Neural crest cell (in vitro differentiated cells): ENCODE measurements at places on chromosomes 4 and X. TPM values are rescaled to one million over a fixed set of nuclear protein-coding genes. Genes with fewer than 3 reads are reported as not detected.

The KLB gene
- not detected in 2 replicates for total RNA-seq

The GPRASP2 gene
- 20.3 and 20.9 TPM in 2 replicates for total RNA-seq

The CT47A1 gene
- not detected in 2 replicates for total RNA-seq

The COX7B gene
- 219 and 220 TPM in 2 replicates for total RNA-seq

The NOX1 gene
- total RNA-seq = not detected in 2 replicates

DNA sequence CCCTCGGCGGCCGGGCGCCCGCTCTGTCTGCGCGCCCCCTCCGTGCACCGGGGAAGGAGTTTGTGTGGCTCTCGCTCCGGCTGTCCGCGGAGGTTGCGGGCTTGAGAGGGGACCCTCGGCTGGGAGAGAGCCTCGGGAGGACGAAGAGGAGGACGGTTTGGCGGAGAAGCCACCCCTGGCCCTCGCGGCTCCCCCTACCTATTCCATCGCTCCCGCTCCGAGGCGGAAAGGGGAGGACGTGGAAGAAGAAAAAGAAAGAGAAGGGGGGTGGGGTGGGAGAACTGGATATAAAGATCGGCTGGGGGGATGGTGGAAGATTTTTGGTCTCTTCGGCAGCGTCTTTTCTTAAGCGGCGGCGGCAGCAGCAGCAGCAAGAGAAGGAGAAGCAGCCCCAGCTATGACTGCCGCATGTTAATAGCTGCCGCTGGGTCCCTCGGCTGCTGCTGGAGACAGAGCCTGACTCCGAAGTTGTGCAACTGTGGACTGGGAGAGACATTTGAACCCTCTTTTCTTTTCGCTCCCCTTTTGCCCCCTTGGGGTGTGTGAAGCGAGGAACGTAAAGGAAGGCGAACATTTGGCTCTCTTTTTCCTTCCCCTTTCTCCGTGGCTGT lies 895 bp downstream of the ADGRL3 start:
- DNase-seq = peak; percentile 41

- no peak for DNase-seq
Observed at GRCh38 chr4:108272046-108272445, 103.3 kb upstream of the LEF1 start.

- DNase-seq = peak; percentile 41
Observed at GRCh38 chrX:103376118-103376978, at the start of gene BEX3. Gene BEX3, plus strand, starts transcription at chrX:103376538. Its CDS starts 984 bp downstream, at chrX:103377522.

DNA sequence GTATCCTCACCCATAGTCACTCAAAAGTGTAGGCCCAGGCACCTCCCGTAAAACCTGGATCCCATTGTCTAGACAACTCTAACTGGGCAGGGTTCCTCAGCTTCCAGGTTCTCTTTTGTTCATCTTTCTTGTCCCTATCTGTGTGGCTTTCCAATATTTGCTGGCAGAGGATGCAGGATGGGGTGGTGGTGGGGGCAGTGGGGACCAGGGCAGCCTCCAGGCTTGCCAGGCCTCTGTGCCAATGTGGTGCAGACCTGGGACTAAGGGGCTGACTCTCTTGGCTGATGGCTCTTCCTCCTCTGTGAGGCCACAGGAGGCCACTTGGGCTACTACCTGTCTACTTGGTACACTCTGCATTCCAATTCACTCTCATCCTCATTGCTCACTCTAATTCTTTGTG lies 76.4 kb downstream of the NBDY start:
- DNase-seq = no peak

- no peak for DNase-seq
Observed at GRCh38 chr4:86014599-86014998, 345.3 kb downstream of the MAPK10 start.

DNA sequence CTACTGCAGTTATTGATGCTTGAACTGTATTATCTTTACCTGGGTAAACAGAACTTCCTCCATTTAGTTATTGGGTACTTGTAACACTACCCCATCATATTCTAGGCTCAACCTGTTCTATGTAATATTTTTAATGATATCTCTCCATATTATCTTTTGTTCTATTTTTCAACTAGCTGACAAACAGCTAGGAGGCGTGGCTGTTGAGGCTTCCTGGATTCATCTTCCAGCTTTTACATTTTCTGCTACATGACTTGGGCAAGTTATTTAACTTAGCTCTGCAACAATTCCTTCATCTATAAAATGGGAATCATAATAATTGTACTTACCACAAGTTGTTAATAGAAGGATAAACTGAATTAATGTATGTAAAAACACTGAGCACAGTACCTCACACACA lies 349.3 kb downstream of the PTTG2 start:
- no peak for DNase-seq

- no peak for DNase-seq
Observed at GRCh38 chrX:11363069-11363594, 69.9 kb downstream of the AMELX start.

DNA sequence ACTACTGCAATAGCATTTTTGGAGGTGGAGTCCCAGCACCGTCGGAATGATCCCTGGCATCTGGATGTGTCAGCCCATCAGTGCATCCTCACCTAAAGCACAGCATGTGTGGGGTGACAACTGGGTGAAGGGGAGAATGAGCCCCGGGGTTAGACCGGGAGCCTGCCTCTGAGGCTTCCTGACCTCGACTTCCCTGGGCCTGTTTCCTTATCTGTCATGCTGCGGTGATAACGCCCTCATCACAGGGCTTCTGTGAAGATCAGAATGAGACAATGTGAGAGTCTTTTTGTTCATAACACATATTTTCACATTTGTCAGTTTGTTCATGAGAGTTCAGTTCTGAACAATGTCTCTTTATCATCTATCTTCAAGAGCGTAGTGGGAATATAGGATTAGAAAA lies 31.1 kb upstream of the PDLIM3 start:
- DNase-seq = no peak

- DNase-seq = no peak
Observed at GRCh38 chrX:47814851-47815250, 21.9 kb upstream of the ZNF81 start.

DNA sequence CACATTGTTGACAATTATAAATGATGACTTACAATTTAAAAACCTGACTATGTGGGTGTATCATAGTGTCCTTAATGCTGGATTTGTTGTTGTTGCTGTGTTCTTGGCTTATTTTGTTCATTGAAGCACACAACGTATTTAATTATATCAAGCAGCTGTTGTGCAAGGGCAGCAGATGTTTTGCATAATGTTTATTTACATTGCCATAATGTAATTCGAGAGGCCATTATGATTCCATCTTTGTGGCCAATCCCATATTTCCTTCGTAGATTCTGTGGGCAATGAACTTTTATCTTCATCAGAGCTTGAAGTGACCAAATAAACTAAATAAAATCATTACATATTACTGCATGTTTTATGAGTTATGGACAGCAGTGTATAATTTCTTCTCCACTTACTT lies 422.6 kb upstream of the GALNTL6 start:
- no peak for DNase-seq

- DNase-seq = no peak
Observed at GRCh38 chrX:107902721-107903120, 77.1 kb downstream of the MID2 start.

DNA sequence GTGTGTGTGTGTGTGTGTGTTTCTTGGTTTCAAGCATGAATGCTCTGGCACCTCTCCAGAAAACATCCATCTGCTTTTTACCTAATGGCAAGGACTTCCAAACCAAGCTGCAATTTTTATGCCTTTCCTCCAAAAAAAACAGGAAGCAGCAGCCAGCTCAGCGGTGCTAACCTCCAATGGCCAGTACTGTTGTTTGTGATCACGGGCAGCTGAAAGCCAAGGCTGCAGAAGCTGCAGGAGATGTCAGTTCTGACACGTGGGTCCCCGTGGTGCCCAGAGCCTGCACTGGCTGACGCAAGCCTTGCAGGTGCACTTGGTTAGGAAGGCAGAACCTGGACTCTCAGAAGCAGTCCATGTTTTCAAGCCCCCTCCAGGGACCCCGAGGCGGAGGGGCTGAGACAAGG lies 313.6 kb upstream of the DDX53 start:
- no peak for DNase-seq

GRCh38 chr4:144582105-144582850 lies 63.7 kb upstream of the HHIP start:
- DNase-seq = no peak

GRCh38 chr4:33746979-33747378 lies 2497.3 kb downstream of the ARAP2 start:
- no peak for DNase-seq
